Glomerular endothelial cell (primary cell): ENCODE measurements at places on chromosomes 1 and 21.

DNA sequence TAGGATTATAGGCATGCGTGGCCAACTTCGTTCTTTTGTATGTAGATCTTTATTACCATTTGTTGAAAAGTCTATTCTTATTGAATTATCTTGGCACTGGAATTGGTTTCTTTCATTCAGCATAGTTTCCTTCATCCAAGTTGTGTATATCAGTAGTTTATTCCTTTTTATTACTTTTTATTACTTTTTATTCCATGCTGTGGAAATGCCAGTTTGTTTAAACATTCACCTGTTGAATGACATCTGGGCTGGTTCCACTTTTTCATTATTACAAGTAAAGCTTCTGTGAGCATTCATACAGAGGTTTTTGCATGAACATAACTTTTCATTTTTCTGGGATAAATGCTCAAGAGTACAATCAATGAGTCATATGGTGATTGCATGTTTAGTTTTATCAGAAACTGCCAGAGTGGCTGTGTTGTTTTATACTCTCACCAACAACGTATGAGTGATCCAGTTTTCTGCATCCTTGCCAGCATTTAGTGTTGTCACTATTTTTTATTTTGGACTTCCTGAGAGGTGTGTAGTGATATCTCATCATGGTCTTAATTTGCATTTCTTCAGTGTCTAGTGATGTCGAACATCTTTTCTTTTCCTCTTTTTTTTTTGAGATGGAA is 28.6 kb downstream of the PTPRU start:
- DNase-seq, result no peak

GRCh38 chr1:241934201-241934848 is 23.2 kb upstream of the BECN2 start:
- no peak for DNase-seq

- no peak for DNase-seq
Observed at GRCh38 chr21:32048353-32048752, 175.5 kb downstream of the HUNK start.

DNA sequence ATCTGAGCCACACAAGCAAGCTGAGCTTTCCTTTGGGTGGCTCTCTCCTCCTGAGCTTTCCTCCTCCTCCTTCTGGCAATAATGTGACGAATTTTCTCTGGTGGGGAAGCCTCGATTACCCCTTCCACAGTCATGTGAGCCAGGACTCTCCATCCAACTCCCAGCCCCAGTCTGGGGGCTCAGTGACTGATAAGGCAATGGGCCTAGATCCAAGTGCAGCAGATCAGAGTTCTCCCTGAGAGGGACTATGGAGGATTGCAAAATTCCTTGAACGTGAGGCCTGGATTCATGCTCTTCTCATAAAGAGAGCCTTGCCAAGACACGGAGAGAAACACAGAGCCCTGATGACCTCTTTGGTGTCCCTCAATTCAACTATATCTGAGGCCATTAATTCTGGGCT is 31.3 kb upstream of the TRIM67 start:
- DNase-seq, result no peak

- DNase-seq, result no peak
Observed at GRCh38 chr1:183105449-183105848, 80.6 kb upstream of the LAMC2 start.

DNA sequence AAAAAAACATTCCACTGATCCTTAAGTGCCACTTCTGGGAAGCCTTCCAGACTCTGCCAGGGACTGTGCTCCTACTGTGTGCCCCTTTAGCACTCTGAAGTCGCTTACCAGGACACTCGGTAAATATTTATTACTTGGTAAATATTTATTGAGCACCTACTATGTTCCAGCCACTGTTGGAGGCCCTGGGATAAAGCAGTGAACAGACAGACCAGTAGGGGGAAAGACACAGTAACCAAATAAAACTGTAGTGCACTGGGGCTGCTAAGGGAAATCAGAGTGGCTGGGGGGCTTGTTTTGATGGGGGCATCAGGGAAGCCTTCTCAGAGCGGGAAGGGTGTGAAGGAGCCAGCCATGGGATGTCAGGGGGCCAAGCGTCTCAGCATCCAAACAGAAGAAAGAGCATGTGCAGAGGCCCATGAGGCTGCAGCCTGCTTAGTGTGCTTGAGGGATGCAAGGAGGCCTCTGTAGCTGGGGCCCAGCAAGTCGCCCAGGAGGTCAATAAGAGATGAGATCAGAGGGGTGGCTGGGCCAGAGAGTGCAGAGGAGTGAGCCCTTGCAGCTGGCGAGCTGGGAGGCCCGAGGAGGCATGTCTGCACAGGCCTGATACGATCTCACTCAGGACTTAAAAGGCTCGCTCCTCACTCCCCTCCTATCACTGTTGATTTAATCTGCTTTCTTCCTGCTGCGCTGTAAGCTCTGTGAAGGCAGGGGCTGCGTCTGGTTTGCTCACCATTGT is 28.6 kb downstream of the KAZN start:
- no peak for DNase-seq

GRCh38 chr1:12515234-12515633 is 102.8 kb downstream of the DHRS3 start:
- DNase-seq, result no peak

DNA sequence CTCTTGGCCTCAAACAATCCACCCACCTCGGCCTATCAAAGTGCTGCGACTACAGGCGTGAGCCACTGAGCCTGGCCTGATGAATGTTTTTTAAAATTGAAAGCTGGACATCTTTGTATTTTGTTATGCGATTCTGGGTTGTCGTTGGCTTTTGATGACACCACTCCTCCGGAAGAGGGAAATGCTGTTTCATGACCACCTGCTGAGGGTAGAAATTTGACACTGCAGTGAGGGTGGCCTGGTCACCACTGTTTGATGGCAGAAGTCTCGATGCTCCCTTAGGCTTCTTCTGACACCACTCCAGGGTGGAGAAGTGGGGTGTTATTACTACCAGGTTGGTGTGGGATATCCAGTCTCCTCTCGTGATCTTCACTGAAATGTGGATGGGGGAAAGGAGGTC is 357.2 kb downstream of the RGS7 start:
- DNase-seq, result no peak

GRCh38 chr1:11599891-11600576 is 54.2 kb downstream of the FBXO2 start:
- DNase-seq, result no peak

GRCh38 chr1:4091996-4092395 is 191.9 kb upstream of the C1orf174 start:
- DNase-seq, result no peak

DNA sequence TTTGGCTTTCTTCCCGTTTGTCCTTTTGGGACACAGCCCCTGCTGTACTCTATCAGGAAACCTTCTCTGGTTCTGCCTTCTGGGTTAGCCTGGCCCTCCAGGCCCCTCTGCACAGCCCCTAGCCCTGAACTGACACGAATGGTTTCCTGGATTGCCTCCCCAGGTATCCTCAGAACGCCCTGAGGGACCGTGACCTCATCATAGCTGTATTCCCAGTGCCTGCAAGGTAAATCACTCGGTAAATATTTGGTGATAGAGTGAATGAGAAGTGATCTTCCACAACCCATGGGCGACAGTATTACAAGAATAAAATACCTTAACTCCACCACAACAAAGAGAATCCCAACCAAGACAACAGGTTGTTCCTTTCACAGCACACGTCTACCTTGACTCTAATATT is 637.2 kb downstream of the SMYD3 start:
- DNase-seq, result no peak

DNA sequence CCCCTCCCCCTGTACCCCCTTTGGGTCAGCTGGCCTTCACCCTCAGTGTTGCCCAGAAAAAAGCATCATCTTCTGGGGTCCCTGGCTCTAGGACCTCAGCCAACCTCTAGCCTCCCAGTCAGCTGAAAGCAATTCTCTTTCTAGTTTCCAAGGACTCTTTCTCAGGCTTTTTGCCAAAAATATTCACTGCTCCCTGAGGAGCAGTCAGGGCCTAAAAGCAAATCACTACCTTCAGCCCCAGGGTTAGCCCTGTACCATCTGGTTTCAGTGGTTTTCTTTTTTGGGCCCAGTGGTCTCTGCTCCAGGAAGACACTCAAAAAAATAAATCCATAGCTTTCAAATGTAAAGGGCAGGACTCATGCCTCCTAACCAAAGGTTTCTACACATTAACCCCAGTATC is 3.1 kb upstream of the LMOD1 start:
- DNase-seq, result no peak

DNA sequence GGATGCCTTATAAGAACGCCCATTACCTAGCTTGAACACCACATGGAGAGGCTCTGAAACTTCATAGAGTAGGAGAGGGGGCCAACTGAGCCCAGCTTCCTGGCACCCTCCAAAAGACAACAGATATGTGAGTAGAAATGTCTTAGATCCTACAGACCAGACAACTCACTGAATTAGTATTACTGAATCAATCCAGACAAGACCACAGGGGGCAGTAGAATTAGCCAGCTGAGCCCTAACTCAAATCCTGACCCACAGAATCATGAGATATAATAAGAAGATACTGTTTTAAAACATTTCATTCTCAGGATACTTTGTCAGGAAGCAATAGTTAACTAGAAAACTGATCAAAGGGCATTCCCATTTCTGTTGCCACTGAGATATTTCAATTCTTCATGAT is 45.8 kb upstream of the C1orf21 start:
- no peak for DNase-seq

DNA sequence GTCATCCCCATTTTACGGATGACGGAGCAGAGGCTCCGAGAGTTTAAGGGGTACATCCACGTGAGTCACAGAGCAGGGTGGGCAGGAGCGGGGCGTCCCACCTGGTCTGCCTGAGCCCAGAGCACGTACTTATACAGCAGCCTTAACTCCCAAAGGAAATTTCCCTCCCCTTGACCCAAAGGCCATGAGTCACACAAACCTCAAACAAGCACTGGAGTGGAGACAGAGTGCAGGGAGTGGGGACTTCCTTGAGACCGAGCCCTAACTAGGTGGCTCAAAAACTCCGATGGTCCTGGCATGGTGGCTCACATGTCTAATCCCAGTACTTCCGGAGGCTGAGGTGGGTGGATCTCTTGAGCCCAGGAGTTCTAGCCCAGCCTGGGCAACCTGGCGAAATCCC is 141.6 kb upstream of the KLHDC7A start:
- no peak for DNase-seq

- DNase-seq, result no peak
Observed at GRCh38 chr1:211353562-211354212, 27.1 kb downstream of the TRAF5 start.

DNA sequence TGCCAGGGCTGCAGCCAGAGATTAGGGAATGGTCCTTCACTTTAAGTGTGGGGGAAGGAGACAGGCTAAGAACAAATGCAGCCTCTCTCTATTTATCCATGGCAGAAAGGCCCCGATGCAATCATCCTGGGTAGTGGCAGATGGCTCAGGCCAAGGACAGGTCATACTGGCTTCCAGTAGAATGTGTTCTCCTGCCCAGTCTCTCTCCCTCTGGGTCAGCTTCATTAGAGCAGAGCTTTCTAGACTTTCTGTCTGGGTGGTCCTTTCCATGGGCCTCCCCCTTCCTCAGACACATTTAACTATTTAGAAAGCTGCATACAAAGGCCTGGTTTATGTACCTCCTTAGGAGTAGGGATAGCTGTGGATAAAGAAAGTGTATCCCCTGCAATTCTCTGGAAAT is 4.8 kb upstream of the PTCH2 start:
- DNase-seq, result no peak
